ENCODE measurements at places on chromosomes 16 and 17. TPM values are rescaled to one million over a fixed set of nuclear protein-coding genes. Genes with fewer than 3 reads are reported as not detected.

DNA sequence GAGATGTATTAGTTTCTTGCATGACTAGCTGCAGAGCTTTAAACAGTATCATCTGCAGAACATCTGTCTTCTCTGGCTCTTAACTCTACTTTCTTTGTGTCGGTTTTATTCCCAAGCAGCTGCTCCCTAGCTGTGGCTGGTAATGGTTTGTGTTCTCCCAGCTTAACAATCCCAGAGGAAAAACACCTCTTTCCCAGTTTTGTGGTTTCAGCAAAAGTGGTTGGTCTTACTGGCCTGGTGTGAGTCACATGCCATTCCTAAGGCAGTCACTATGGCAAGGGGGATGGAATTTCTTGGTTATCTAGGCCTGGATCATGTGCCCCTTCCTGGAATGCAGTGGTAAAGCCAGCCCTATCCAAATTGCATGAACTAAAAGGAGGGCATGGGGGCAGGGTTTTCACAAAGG lies 27.5 kb downstream of the OMG start:
- DNase-seq = peak; percentile 6

DNA sequence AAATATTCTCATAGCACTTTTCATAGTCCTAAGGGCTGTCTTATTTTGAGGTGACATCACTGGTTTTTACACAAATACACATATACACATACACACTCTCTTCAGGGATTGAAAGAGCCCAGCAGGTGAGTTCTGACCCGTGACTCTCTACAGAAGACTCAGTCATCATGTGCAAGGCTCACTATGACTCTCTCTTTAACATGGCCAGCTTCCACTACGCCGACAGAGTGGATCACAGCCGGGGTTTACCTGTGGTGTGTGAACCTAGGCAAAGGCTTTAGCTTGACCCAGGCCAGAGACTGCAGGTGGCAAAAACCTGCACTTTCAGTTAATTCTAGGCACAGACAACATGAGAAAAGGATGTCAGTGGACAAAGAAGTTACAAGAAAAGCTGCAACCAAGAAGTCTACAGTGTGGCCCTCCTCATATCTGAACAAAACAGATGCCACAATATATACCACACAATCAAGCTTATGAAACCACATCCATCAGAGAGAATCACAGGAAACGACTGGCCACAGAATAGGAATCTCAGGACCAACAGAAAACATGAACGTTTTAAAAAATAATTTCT lies 56.5 kb downstream of the CYTH1 start:
- DNase-seq = no peak

Gene PDF
- polyA plus RNA-seq = 2.9 TPM

- DNase-seq = no peak
Measured at GRCh38 chr17:39600288-39600996, 7.3 kb downstream of the NEUROD2 start.

Gene TBC1D3K
- 1.1 TPM for polyA plus RNA-seq

DNA sequence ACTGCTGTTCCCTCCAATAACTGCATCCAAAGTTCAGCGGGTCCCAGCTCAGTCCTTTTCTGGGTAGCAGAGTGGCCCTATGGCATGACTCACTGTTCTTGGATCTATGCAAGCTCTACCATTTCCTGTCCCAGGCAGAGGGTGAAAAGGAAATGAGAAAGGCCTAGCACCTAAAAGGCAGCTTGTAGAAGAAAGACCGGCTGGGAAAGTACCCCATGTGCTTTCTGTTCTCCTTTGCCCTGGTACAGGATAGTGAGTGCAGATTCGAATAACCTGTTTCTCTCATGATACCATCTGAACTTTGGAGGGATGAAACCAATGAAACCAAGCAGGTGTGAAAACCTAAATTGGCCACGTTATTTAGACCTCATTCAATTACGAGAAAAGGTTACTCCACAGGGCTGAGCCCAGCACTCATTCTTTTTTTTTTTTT lies 12.7 kb upstream of the HASPIN start:
- no peak for DNase-seq

Gene CCDC144A
- polyA plus RNA-seq = 12.0 TPM

Gene KRTAP2-3
- polyA plus RNA-seq = not detected

GRCh38 chr17:63838631-63839171 lies 3.8 kb downstream of the SMARCD2 start:
- DNase-seq = peak; percentile 55

DNA sequence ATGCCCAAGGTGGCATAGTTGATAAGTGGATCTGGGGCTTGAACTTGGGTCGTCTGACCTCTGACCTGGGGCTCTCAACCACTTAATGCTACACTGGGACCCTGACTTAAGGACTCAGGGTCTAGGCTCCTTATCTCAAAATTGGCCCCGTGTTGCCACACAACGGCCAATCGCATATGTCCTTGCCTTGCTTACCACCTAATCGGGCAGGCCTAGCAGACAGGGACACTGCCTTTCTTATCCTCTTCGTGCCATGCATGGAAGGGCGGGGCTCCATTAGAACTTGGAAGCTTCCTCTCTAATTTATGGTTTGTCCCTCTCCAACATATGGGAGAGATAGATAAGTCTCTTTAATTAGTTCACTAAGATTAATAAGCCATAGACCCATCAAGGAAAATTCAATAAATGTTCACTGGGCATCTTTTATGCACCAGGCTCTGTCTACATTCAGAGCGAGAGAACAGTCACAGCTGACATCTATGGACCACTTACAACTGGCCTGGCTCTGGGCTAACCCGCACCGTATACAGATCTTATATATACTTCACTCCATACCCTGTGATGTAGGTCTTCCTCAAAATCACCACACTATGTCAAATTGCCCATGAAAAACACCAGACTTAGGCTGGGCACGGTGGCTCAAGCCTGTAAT lies 35.1 kb downstream of the CDH1 start:
- no peak for DNase-seq

Gene RRAD
- 3.7 TPM for polyA plus RNA-seq

GRCh38 chr16:79728048-79728922 lies 127.7 kb upstream of the MAF start:
- DNase-seq = no peak

GRCh38 chr16:3673676-3674377 lies 19.3 kb downstream of the DNASE1 start:
- DNase-seq = no peak

GRCh38 chr17:78708510-78708973 lies 73.5 kb downstream of the CYTH1 start:
- peak; percentile 65 for DNase-seq

Gene TTYH2
- polyA plus RNA-seq = 14.6 TPM

DNA sequence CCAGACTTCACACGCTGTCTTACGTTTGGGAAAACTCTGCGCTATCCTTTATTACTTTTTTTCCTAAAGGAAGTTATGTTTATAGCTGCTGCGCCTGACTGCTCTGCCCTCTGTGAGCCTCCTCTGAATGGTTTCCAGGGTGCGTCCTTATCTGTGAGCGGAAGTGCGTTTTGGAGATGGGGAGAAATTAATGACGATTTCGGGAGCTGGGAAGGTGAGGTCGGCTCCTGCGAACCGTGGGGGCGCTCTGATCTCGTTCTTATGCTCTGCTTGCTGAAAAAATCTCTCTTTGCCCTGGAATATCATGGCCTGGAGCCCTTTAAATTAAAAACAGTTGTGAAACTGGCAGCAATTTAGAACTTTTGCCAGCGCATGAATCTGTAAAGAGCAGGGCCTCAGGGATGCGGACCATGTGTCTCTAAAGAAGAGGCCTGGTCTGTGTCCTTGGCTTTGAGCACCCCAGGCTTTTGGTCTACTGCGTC lies 135.7 kb upstream of the ZFHX3 start:
- DNase-seq = no peak

Gene PDIA2
- 2.4 TPM for polyA plus RNA-seq
